ENCODE measurements at places on chromosomes 3 and 15.

GRCh38 chr3:58131101-58131825 lies 79.5 kb downstream of the DNASE1L3 start:
- DNase-seq = no peak

DNA sequence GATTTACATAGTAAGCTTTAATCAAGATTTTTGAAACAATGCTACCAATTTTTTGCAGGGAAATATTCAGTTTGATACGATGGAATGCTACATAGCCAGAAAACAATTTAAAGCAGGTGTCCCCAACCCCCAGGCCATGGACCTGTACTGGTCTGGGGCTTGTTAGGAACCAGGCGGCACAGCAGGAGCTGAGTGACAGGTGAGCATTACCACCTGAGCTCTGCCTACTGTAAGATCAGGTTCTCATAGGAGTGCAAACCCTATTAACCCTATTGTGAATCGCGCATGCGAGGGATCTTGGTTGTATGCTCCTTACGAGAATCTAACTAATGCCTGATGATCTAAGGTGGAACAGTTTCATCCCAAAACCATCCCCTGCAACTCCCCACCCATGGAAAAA lies 322.6 kb upstream of the NECTIN3 start:
- DNase-seq = no peak

DNA sequence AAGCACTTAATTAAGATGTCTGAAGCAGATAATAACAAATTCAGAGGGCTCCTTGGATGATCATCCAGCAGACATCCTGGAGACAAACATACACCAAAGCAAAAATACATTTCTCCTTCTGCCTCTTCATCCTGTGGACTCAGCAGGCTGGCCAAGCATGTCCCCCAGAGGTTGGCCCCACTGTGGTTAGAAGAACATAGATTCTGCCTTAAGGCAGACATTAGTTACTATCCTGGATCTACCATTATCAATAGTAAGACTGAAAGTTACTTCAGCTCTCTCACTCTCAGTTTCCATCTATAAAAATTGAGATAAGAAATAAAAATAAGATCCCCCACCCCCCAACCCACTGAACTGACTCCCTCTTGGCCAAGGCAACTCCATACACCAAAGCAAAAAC lies 28.6 kb upstream of the TGFBR2 start:
- DNase-seq = no peak

GRCh38 chr15:48553559-48553958 lies 92.0 kb downstream of the FBN1 start:
- DNase-seq = no peak

DNA sequence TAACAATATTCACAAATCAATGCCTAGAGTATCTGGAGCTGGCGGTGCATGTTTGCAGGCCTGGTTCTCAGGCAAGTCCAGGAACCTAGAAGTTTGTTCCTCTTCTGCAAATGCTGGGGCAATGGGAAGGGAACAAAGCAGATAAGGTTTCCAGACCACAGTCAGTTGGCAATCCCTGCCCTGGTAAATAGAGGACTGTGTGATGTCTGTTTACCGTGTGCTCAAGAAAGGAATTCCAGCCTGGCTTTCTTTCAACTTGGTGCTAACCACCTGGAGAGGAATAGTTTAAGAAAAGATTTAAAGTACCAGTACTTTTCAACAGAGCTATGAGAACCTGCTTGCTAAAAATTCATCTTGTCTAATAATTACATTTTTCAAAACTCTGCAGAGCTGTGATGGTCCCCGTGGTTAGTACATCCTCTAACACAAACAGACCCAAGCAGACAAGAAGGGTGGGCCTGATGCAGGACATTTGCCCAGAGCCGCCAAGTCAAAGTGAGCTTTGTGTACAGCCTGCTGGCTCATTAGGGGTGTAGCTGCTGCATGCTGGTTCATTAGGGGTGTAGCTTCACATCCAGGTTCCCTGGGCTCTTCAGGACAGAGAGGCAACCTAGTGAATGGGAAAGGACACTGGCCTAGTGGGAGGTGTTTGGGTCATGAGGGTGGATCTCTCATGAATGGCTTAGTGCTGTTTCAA lies 220.5 kb downstream of the SQOR start:
- DNase-seq = no peak

- DNase-seq = no peak
Measured at GRCh38 chr3:195896361-195897080, 11.8 kb downstream of the TNK2 start.

DNA sequence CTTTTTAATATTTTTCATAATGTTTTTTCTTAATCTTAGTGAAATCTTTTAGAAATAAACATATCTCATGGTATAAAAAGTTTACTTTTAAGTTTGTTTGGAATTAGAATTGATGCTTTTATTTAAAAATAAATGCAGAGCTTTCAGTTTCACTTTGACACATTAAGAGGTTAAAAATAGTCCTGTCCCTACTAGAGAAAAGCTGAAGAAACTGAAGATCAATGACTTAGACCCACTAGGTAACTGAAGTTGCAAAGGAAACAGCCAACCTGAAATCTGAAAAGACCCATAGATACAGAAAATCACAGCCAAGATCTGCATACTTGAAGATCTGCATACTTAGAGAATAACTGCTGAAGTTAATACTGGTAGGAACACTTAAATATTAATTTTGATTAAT lies 237.6 kb downstream of the RAP2B start:
- DNase-seq = no peak

DNA sequence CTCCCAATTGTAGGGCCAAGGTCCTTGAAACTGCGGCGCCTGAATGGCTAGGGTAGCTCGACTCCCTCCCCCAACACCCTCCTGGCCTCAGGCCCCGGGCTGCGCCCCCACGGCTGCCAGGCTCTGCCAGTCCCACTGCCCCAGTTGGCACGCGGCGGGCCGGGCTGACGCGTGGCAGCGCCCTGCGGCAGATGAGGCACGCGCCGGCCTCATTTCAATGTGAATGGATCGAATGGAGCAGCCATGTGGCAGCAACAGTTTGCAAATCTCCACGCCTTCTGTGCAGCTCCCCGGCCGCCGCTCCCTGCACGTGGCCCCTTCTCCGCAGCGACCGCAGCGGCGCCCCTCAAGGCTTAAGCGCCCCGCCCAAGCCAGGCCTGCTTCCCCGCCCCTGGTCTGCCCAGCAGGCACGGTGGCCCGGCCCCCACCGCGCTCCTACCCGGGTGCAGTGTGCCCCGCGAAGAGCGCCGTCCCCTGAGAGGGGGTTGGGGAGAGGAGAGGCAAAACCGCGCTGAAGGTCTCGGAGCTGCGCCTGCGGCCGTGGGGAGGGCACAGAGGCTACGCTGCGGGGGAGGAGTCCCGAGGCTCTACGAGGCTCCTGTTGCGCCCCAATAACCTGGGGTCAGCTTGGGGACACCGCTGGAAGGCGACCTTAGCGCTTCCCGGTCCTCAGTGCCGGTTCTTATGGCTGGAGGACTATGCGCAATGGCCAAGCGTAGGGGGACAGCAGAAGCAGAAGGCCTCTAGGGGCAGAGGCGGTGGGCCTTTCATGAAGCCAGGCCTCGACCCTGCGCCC lies 3.1 kb upstream of the DLL4 start:
- DNase-seq = no peak

- DNase-seq = no peak
Measured at GRCh38 chr3:37546876-37547275, 314.8 kb upstream of the CTDSPL start.

DNA sequence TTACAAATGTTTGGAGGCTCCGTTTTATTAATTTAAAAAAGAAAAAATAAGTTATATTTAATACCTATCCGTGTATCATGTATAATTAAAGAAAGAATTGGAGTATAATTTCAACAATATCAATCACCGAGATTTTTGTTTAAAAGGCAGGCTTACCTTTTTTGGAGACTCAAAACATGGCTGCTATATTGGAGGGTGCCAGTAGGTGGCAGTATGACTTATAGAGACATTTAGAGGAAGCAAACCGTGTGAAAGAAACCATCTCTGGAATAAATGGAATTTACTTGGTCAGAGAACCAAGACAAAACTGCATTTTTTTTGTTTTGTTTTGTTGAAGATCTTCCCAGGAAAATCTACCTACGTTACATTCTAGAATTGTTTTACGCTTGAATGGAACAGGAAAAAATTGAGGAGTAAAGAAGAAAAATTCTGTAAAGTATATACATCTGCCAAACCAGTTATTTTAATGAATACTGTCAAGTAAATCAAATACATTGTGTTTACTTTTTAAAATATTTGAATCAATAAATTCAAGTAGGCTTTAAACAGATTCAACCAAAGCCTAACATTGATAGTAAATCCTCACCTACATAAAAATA lies 802.6 kb upstream of the ALCAM start:
- DNase-seq = peak; percentile 54

DNA sequence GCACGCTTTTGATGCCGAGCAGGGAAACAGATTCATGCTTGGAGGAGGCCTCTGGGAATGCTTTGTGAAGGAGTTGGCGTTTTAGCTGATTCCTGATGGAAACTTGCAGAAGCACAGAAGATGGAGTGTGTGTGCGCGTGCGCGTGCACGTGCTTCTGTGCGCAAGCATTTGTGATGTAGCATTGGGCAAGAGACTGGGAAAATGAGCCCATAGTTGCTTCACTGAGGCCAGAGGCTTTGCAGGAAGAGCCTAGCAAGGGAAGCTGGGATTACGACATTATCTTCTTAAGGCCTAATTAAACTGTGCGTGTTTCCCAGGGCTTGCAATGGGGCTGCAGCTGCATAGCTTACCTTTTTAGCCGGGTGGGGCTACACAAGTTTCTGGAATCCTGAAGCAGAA lies 18.1 kb upstream of the AGBL1 start:
- no peak for DNase-seq

DNA sequence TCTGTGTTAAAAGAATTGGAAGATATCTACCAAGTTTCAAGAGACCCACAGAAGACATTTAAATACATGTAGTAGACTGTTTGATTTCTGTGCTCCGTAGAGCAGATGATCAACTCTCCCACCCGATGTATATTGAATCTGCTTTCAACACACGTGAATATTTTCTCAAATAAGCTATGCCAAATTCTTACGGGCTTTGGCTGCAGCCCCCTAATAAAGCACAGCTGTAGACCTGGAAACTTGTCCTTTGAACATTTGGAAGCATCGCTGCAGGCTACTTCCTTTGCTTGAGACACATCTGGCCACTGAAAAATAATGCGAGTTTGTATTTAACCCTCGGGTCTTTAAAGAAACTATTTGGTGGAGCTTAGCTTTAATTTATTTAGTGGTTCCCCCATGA lies 98.3 kb upstream of the SELENOK start:
- DNase-seq = no peak

- no peak for DNase-seq
Measured at GRCh38 chr3:20608054-20608738, 422.2 kb upstream of the SGO1 start.

DNA sequence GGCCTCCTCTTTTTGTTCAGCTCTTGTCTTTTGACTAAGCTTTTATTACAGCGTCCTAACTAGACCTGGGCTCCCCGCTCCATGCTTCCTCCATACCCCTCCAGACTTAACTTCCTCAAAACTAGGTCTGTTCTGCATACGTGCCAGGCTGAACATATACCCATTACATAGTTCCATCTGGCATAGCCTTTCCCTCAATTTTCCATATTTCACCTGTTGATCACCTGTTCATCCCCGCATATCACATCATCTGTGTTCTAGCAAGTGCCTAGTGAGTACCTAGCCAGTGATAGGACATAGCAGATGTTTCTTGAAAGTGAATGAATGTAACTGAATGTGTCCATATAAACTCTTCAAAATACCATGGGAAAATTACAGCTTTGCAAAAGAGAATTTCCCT lies 36.0 kb downstream of the PARP14 start:
- DNase-seq = no peak

GRCh38 chr15:92915766-92916435 lies 15.8 kb downstream of the CHD2 start:
- no peak for DNase-seq

DNA sequence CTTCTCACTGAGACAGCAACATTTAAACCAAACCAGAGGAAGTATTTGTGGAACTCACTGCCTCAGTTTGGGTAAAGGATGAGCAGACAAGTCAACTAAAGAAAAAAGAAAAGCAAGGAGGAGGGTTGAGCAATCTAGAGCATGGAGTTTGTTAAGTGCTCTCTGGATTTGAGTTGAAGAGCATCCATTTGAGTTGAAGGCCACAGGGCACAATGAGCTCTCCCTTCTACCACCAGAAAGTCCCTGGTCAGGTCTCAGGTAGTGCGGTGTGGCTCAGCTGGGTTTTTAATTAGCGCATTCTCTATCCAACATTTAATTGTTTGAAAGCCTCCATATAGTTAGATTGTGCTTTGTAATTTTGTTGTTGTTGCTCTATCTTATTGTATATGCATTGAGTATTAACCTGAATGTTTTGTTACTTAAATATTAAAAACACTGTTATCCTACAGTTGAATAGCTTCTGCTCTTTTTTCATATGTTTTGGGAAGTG lies 23.3 kb downstream of the CLDN18 start:
- no peak for DNase-seq

DNA sequence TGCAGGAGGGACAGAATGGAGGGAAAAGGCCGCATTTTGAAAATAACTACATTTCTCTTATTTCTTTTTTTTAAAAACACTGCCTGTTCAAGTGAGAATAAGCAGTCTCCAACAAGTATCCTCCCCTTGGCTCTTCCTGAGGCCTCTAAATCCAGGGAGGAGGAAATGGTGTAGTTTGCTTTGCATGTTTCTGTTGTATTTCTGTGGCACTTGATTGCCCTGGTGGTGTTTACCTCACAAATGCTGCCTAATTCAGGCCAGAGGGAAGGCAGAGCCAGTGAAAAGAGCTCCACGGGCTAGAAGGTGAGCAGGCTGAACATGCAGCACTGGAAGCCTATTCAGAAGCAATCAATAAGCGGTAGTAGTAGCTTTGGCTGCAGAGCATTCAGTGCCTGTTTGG lies 149.3 kb upstream of the ATP11B start:
- no peak for DNase-seq

- DNase-seq = no peak
Measured at GRCh38 chr3:110494093-110494490, 577.5 kb upstream of the NECTIN3 start.

GRCh38 chr15:77818484-77819047 lies 185.9 kb upstream of the LINGO1 start:
- no peak for DNase-seq

GRCh38 chr3:171101982-171102641 lies 75.6 kb upstream of the SLC2A2 start:
- no peak for DNase-seq

Data from activated CD8-positive, alpha-beta memory T cell treated with anti-CD3 and anti-CD28 coated beads, Interleukin-2, amount 50 U/mL, for 4 hours (primary cell).